ENCODE measurements at places on chromosomes 6 and 20.

- DNase-seq: no peak
These were observed 29.0 kb upstream of the DEK start for GRCh38 chr6:18293076-18293904.

- DNase-seq: no peak
These were observed 2.2 kb downstream of the SMPDL3A start for GRCh38 chr6:122791310-122791679.

GRCh38 chr6:121959501-121959900, 440.0 kb upstream of the HSF2 start:
- no peak for DNase-seq

DNA sequence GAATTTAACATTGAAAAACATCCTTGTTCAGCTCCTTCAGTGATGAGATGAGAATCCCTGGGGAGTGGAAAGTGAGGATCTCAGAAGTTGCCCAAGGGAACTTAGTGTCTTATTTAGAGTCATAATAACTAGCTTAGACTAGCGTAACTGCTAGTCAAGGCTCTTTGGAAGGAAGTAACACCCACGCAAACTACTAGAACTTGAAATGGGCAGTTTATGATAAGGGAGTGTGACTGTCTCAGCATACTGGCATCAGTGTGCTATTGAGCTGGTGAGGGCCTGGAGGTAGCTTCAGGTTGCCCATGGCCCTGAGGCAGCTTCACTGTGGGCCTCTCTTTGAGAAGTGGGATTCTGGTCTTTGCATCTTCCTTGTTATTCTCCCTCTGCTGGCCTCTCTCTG, 40.1 kb downstream of the SLX4IP start:
- peak; percentile 28 for DNase-seq

DNA sequence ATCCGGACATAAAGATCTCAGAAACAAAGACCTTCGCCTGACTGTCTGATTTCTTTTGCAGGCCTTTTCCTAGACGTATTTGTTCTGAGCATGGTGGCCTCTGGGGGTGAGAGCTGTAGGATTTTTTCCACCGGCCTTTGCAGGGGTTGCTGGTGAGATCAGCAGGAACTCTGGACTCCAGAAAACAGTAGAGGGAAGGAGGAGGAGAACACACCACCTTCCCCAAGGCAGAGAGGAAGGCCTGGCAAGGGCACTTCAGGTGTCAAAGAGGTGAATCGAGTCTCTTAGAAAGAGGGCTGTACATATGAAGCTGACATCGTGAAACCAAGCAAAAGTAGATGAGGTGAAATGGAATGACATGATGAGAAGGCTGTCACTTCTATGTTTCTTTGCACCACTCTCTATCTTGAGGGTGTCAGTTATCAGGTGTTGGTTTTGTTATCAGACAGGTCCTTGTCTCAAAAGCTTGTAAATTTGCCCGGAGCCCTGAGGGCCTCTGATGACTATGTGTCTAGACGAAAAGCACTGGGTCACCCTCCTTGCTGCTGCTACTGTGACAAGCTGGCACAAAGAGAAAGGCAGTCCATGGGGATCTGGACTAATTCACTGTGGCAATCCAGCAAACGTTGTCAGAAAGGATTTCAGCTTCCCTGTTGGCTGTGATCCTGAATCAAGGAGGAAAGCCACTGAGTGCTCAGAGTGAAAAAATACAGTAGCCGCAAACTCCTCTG, 91.3 kb upstream of the MAP3K7 start:
- DNase-seq: no peak

Data from activated CD4-positive, alpha-beta T cell treated with anti-CD3 and anti-CD28 coated beads, Interleukin-10, Interleukin-2, amounts not matched to agents 100 ng/mL and 50 ng/mL, durations not matched to agents 16 hours and 8 hours (primary cell).